Stimulated activated CD8-positive, alpha-beta memory T cell treated with anti-CD3 and anti-CD28 coated beads, Interleukin-7, amount 100 ng/mL, for 48 hours (primary cell): ENCODE measurements at places on chromosomes 6 and 20.

DNA sequence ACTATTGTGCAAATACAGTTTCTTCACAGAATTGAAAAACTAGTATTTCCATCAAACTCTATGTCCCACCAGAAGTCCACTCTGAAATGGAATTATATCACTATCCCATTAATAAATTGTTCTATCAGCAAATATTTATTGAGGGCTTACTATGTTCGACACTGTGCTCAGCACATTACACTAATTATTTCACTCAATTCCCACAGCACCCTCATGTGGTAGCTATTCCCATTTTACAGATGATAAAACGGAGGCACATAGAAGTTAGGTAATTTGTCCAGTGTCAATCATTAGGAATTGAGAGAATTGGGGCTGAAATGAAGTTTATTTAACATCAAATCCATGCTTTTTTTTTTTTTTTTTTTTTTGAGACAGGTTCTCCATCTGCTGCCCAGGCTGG is 52.5 kb downstream of the MKKS start:
- DNase-seq, result no peak

GRCh38 chr20:31605902-31606803 is 1.1 kb downstream of the ID1 start:
- no peak for DNase-seq

GRCh38 chr6:43636308-43636659 is 644 bp downstream of the MAD2L1BP start:
- no peak for DNase-seq

GRCh38 chr6:31272436-31272835 is 544 bp upstream of the HLA-C start:
- DNase-seq, result no peak

- DNase-seq, result no peak
Measured at GRCh38 chr20:64001607-64002011, 20.7 kb downstream of the PRPF6 start.

- no peak for DNase-seq
Measured at GRCh38 chr6:137112067-137112355, 61.4 kb downstream of the IL22RA2 start.

DNA sequence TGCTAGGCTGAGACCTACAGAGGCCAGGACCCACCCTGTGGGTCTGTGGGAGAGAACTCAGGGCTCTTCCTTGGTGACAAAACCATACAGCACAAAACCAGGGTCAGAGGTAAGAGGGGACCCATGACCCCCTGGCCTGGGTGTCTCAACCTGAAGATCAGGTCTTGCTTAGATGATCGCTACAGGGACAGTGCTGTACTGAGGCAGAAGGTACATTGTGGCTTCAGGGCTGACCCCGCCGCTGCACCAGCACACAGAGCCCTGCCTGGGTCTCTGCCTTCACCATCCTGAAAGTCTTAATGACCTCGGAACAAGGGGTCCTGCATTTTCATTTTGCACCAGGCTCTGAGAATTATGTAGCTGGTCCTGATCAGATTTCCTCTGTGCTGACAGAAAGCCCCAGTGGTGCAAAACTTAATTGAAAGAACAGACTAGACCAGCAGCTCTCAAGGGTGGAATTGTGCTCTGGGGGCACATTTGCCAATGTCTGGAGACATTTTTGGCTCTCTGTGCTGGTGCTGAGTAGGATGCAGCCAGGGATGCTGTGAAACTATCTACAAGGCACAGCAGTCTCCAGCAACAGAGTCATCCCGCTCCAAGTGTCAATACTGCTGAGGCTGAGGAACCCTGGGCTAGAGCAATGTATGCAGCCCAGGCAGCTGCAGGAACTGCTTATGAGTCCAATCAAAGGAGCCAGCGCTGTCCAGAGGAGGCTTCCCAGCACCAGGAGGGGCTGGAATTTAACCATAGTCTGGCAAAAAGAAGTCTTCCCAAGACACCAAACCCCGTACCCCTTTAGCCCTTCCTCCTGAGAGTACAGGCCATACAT is 254.9 kb downstream of the ERMARD start:
- DNase-seq, result no peak

- DNase-seq, result no peak
Measured at GRCh38 chr6:26388441-26388840, 5.5 kb downstream of the BTN2A2 start.
